Stimulated activated CD4-positive, alpha-beta T cell treated with anti-CD3 and anti-CD28 coated beads, Interleukin-1b, Interleukin-23, amount 100 ng/mL, for 1 hour (primary cell): ENCODE measurements at places on chromosomes 4 and X.

- no peak for DNase-seq
Observed at GRCh38 chr4:122156819-122157218, 4.7 kb downstream of the BLTP1 start.

DNA sequence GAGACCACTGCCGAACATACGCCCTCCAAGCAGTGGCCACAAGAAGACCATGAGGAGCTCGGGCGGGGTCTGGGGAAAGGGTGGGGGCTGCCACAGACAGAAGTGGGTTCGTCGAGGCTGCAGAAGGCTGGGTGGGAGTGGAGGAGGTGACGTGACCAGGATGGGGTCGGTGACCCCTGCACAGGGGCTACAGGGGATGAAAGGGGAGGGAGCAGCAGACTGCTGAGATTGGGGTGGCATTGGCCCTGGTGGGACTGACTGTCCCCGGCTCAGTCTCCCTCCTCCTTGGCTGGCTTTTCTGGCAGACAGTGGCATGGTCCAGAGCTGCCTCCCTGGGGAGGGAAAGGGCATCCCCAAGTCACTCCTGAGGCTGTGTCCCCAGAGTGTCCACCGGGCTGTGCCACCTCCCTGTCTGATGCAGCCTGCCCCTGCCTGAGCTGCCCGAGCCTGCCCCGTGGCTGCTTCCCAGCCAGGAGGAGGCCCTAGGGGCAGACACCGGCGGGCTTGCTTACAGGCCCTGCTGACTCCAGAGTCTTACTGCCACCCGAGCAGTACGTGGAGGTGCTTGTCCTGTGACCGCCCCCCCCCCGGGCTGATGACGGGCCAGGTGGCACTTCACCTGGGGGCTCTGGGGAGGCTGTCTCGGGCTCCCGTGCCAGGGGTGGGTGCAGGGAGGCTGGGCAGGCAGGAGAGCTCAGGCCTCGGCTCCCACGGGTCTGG, 7.2 kb downstream of the SH3BP2 start:
- no peak for DNase-seq

GRCh38 chr4:131534944-131535645, 1614.0 kb upstream of the PCDH10 start:
- DNase-seq: no peak

DNA sequence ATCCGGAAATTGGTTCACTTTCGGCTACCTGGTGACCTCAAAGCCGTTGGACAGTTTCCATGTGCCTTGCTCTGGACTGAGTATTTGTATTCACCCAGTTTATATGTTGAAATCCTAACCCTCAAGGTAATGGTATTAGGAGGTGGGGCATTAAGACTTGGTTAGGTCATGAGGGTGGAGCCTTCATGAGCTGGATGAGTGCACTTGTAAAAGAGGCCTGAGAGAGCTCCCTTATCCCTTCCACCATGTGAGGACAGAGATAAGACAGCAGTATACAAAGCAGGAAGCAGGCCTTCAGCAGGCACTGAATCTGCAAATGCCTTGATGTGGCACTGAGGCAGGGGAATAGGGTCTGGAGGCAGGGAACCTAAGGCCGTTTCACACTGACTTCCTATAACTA, 5.3 kb upstream of the OPHN1 start:
- no peak for DNase-seq

DNA sequence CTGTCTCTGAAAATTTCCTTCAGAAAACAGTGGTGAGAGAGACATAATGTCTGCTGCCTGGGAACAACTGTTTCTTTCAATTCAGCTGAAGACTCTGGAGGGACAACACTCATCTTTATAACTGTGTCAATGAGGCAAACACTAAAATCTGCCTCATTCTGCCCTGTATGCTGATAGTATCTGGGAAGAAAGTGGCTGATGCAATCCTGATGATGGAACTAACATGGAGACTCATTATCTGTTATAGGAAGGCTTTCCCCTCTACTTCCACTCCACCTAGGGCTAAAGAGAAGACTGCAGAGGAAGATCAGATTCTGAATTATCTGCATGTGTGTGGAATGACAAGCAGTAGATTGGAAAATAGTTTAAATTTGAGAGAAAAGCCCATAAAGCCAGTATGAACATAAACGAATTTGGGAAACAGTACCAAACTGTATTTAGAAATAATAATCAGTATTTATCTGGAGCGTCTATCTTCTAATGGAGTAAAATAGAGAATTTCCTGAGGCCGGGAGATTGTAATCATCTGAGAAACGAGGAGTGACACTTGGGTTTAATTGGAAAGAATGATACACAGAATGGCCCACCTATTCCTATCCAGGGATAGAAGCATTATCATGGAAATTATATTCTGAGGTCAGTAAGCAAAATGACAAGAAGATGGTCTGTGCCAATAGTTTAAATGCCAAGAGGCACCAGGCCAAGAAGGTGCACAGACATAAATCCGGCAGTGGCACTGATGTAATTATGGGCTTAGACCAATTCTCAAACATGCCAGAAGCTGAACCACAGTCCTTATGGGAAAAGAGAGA, 85.4 kb downstream of the SHISA3 start:
- no peak for DNase-seq

GRCh38 chrX:96889726-96890125, 6.0 kb downstream of the RPA4 start:
- no peak for DNase-seq

GRCh38 chrX:16970977-16971376, 24.5 kb downstream of the REPS2 start:
- no peak for DNase-seq

- no peak for DNase-seq
Observed at GRCh38 chrX:13177921-13178566, 133.6 kb upstream of the FAM9C start.

DNA sequence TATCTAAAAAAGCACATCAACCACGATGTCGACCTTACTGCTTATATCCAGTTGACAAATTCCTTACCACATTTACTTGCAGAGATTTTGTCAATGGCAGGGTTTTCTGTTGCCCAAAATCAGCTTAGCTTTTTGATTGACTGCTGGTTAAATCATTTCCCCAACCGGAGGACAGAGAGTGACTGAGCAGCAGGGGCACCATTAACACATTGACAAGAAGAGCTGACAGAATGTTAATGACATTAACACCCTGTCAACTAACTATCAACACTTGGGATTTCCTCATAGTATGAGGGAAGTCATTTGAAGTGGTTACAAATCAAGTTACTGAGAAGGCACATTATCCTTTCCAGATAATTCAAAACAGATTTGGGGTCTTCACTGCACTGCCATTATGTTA, 368.4 kb downstream of the RPA4 start:
- no peak for DNase-seq

GRCh38 chr4:170875868-170876267, 786.1 kb upstream of the AADAT start:
- DNase-seq: no peak

GRCh38 chrX:12118134-12118533, 20.1 kb upstream of the FRMPD4 start:
- no peak for DNase-seq

DNA sequence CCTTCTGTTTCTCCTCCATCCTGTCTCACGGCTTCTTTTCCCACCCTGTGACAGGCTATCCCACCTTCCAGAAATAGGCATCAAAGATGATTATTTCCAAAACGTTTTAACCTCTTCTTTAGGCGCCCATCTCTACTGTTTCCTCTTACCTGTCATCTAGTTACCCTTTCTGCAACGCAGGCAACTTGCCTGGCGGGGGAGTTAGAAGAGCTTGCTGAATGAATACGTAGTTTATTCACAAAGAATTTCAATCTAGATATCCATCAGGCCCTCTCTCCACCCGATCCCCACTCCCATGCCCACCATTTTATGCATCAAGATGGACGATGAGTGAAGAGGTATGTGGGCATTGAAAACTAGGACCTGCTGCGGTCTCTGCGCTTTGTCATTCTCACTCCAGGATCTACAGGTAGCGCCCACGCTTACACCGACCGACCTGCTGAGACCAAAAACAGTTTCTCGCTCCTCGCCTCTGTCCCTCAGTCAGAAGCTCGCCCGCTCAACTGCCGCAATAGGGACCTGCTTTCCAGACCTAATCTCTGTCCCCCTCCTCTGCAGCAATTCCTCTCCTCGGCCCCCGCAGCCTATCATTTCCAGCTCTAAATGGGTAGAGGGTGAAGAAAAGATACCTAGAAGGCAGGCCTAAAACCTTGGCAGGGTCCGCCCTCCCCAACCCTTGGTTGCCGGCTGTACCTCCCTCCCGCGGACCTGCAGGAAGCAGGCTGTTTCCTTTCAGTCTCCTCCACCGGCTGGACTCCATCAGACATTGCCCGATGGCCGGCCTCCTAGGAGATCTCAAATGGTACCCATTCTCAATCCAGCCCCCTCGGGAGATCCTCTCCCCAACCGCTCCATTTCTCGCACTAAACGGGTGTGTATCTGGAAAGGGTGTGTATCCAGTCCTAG, 624 bp downstream of the BEX5 start:
- no peak for DNase-seq

- no peak for DNase-seq
Observed at GRCh38 chr4:174464949-174465348, 57.3 kb downstream of the HPGD start.

DNA sequence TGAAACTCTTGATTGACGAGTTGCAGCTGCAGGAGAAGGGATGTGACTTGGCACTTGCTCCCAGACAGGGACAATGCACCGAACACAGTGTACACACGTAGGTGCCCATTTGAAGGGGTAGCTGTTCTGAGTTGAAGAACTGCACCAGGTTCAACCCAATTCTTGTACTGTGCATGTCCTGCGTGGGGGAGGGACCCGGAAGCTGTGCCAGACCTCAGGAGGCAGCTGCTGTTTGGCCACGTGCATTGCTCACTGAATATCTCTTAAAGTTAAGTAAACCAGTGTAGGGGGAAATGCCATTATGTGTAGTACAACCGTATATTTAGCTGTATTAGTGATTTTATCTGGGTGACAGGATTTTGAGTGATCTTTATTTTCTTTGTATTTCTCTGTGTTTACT, 12.0 kb upstream of the RBBP7 start:
- DNase-seq: no peak

- no peak for DNase-seq
Observed at GRCh38 chr4:74327762-74328161, 19.5 kb downstream of the EPGN start.

GRCh38 chr4:113094802-113095201, 45.3 kb downstream of the ANK2 start:
- DNase-seq: no peak

DNA sequence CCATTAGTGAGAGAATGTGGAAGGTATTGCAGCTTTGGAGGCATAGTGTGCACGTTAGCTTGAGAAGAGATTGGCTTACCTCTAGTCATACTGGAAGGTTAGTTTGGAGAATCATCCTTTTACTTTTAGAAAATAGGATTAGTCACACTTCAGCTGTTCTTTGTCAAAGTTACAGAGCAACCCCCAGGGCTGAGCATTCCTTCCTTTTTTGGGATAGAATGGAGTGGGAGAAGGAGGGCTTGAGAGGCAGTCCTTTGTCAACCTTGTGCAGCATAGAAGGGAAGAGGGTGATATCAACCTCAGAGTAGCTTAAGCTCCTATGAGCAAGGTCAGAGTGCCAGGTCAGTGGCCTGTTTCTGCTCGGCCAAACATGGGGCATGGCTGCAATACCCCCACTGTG, 8.6 kb upstream of the MBNL3 start:
- DNase-seq: no peak

DNA sequence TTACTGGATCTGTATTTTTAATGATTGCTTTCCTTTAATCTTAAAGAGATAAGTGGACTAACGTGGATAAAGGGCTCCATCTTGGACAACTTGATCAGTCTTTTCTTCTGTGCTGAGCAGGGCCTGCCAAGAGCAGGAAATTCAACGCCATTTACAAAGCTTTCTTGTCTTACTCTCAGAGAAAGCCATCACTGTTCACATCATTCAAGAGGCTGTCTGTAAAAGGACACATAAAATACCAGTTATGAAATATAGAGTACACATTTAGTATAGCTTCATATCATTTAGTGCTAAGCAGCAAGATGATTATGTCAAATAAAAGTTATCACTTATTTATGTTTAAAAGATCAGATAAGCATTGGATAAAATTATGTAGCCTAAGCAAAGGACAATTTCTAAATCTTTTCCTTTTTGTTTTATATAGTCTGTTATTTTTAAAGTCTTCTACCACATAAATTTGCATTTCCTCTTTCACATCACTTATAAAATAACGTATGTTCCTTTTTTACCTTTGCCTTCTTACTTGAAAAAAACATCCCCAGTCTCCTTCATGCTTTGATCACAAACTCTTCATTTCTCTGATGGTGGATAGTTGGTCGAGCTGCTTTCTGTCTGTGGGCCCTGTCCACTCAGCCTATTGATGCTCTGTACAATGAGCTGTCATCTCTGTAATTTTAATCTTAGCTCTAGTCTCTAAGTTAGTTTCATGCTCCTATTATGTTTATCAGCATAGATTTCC, 2.1 kb upstream of the CCNG2 start:
- no peak for DNase-seq

DNA sequence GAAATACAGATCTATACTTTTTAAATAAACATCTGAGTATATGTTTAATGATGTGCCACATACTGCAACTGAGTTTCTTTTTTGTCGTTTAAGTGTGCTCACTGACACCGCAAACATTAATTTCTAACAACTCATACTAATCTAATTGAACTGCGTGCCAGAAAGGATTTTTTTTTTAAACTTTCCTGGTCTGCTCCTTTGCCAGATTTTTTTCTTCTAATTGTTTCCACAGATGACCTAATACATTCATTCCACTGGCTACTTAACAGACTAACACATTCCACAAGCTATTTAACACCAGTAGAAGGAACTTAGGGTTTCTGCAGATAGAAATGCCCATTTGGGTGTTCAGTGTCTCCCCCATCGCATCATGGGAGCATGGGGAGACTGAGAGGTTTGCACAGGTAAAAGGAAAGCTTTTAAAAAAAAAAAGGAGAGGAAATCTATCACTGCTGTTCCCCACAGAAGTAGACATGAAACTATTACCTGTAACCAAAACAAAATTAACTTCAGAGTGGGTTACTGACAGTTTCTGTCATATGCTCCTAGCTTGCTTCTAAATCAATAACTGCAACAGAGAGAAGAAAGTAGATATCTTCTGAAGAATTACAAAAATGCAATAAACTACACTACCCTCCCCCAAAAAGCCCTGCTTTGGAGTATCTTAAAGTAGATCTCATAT, 31.6 kb downstream of the SH3KBP1 start:
- no peak for DNase-seq

DNA sequence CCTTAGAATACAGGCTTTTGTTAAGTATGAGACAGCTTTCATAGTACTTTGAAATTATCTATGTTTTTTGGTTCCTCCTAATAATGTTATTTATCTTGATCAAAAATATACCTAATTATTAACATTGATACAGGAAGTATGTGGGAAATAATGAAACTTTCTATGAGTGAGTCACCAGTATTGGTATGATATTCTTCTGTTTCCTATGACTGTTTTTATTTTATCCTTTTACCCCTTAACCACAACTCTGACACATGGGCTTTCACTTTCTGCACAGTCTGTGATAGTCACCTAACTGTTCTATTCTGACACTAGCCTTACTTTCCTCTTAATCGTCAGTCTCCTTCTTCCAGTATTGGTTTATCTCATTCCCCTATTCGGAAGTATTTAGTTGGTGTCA, 4.7 kb downstream of the THAP9 start:
- no peak for DNase-seq
